ENCODE measurements at places on chromosomes 12 and 14. TPM values are rescaled to one million over a fixed set of nuclear protein-coding genes. Genes with fewer than 3 reads are reported as not detected.

The CCDC197 gene
- not detected for total RNA-seq

The AKAP6 gene
- total RNA-seq: 13.8 TPM

The C12orf50 gene
- 0.12 TPM for total RNA-seq

The C12orf57 gene
- total RNA-seq: 92.9 TPM

The KRT77 gene
- not detected for total RNA-seq

The AKAP3 gene
- 1.1 TPM for total RNA-seq

The SMOC1 gene
- total RNA-seq: 1.5 TPM

The TAS2R7 gene
- 0.31 TPM for total RNA-seq

The VPS29 gene
- 73.7 TPM for total RNA-seq

The KRT80 gene
- total RNA-seq: 15.5 TPM

The TSPAN8 gene
- 11.8 TPM for total RNA-seq

The TAS2R14 gene
- total RNA-seq: 13.5 TPM

The TOMM20L gene
- not detected for total RNA-seq

The SSPN gene
- 11.4 TPM for total RNA-seq

The KRT82 gene
- not detected for total RNA-seq

The MYO1H gene
- total RNA-seq: 0.15 TPM

The CSRNP2 gene
- total RNA-seq: 29.1 TPM

The CLEC6A gene
- 0.31 TPM for total RNA-seq

The BMP4 gene
- 13.3 TPM for total RNA-seq

The STXBP6 gene
- 42.5 TPM for total RNA-seq

The FAIM2 gene
- 0.57 TPM for total RNA-seq
